Dermis microvascular lymphatic vessel endothelial cell (primary cell): ENCODE measurements at places on chromosomes 13 and 19.

DNA sequence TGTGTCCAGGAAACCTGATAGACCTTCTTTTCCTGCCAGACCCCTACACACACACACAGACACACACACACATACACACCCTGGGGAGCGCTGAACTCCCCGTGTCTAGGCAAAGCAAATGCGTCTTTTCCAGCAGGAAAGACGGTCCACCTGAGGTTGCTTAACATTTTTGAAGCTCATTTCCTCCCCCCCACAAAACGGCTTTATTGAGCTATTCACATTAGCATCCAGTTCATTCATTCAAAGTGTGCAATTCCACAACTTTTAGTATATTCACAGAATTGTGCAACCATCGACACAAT is 3.4 kb downstream of the GSX1 start:
- DNase-seq = no peak

DNA sequence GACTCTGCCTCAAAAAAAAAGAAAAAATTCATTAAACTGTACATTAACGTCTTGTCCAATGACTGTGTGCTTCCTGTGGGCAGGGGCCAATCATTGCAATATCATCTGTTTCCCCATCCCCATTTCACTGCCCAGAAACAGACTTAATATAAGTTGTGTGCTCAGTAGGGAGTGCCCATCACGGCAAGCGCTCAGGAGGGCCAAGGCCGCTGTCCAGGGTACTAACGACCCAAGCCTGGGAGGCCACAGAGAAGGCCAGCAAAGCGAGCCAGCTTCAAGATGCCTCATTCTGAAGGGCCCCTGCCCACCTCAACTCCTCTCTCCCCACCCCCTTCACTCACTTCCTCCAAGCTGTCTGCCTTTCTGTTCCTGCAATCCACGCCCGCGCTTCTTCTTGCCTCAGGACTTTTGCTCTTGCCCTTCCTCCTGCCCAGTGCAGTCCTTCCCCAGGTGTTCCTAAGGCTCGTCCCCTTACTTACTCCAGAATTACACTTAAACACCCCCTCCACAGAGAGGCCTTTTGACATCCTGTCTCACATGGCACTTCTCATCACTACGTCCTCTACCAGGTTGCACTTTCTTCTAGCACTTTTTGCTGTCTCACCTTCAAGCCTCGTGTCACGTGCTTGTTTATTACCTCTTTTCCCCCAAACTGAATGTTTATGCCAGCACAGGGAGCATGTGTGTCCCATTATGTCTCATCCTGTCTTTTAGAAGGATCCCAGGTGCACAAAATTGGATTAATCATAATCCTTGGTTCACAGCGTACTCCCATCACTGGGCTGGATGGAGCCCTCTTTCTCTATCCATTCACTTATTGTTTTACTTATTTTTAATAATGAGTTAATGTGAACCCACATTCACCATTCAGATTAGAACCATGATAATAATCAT is 11.3 kb upstream of the POU2F2 start:
- peak; percentile 52 for DNase-seq

DNA sequence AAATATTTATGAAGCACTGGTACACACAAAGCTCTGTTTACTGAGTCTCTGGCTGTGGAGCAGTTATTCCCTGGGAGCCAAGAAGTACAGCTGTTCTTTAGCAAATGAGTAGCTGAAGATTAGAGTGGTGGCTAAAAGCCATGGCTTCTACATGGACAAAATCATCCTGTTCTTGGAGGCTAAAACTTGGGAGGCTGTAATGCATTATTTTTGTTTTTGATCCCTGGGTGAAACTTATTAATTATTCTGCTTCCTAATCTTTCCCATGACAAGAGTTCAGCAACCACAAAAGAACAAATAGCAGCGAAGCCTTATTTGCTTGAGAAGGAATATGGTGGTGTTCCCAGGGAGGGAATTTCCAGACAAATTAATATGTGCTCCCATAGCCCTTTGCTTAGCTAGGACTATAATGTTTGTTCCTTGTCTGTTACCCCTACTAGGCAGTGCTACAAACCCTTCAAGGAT is 109.5 kb downstream of the DCT start:
- no peak for DNase-seq

DNA sequence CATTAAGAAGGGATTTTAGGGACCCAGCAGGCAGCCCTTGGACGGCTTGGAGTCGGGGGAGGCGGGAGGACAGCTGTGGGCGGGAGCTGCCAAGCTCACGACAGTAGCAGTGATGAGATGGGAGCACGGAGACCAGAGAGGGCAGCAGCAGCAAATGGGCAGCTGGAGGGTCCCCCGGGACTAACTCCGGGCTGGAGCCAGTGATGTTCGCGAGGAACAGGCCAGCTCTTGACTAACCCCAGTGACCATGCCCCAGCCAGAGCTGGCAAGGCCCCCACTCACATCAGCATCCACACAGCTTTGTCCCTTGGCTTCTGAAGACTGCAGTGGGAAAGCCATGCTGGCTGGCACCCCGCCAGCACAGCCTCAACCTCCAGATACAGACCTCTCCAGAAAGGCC is 81.9 kb downstream of the RAB20 start:
- no peak for DNase-seq
